ENCODE measurements at places on chromosomes 16 and 17. TPM values are rescaled to one million over a fixed set of nuclear protein-coding genes. Genes with fewer than 3 reads are reported as not detected.

Gene KRT33B
- not detected for total RNA-seq

Gene GPRC5C
- total RNA-seq, result 0.49 TPM

Gene MYH2
- not detected for total RNA-seq

Gene TMEM92
- total RNA-seq, result under 0.01 TPM

Gene TBC1D3G
- total RNA-seq, result not detected

Gene G6PC1
- not detected for total RNA-seq

Gene TMEM95
- total RNA-seq, result not detected

Gene DOK4
- total RNA-seq, result 9.9 TPM

Gene CRISPLD2
- total RNA-seq, result 0.65 TPM

Gene CSF3
- 0.19 TPM for total RNA-seq

Gene JPH3
- 0.44 TPM for total RNA-seq

Gene DGKE
- total RNA-seq, result 9.4 TPM

Gene HNF1B
- total RNA-seq, result not detected

Gene KRTAP9-9
- not detected for total RNA-seq

Gene PLA2G10
- not detected for total RNA-seq

Gene NOTUM
- total RNA-seq, result not detected

Gene CSH1
- not detected for total RNA-seq

Gene CHTF18
- total RNA-seq, result 13.8 TPM

Gene ERCC4
- 4.5 TPM for total RNA-seq

Gene TMC7
- 6.6 TPM for total RNA-seq

Gene SMIM5
- not detected for total RNA-seq

Gene PTRH2
- total RNA-seq, result 29.6 TPM

Gene GLG1
- 70.9 TPM for total RNA-seq

Gene KRTAP2-1
- total RNA-seq, result not detected

Gene ZNF500
- total RNA-seq, result 5.0 TPM

Gene TELO2
- 15.2 TPM for total RNA-seq

Gene ABCC11
- not detected for total RNA-seq

Gene MT4
- not detected for total RNA-seq

Gene TSR1
- total RNA-seq, result 46.8 TPM

Gene CCL11
- not detected for total RNA-seq

Gene RFWD3
- 15.9 TPM for total RNA-seq

Gene UNC119
- 14.4 TPM for total RNA-seq

Gene ABCC1
- 26.2 TPM for total RNA-seq

Gene ITGAD
- total RNA-seq, result not detected

Data from bladder microvascular endothelial cell (primary cell).